ENCODE measurements at places on chromosomes 5 and 9.

DNA sequence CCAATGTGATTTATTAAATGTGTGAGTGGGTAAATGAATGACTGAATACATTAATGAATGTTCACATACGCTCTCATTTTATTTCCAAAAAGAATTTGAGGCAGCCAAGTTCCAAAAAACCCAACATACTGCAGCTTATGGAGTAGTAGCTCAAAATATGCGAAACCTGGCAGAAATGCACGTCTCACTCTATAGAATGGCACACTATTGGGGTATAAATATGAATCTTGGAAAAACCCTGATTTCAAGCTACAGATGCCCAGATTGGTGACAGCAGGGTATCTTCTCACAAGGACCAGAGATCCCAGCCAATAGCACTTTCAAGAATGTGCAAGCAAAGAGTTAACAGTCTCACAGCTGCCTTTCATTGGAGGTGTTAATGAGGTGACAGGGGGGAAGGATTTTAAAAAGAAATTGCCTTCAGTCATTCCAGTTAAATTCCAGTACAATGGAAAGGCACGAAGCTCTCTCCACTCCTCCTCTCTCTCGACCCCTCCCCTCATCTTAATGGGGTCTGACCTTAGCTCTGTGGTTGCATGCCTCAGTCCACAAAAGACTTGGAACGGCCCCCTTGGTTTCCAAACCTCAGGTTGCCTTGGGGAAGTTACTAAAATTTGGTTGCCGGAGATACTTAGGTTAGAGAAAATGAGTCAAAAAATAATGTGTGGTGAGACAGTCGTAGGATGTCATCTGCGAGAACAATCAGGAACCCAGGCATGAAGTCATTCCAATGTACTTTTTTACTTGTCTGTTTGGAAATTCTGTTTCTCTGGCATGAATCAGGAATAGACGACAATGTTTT lies 307.4 kb downstream of the NFIB start:
- no peak for DNase-seq

DNA sequence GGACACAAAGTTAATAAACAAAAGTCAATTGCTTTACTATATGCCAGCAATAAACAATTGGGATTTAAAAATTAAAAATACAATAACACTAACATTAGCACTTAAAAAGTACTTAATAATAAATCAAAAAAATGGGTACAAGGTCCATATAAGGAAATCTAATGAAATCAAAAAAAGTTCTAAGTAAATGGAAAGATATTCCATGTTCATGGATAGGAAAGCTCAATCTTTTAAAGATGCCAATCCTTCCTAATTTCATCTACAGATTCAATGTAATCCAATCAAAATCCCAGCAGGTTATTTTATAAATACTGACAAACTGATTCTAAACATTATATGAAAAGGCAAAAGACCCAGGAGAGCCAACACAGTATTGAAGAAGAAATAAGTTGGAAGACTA lies 41.9 kb downstream of the BTNL9 start:
- no peak for DNase-seq

GRCh38 chr5:54083851-54084250 lies 226.5 kb downstream of the ARL15 start:
- DNase-seq, result no peak

GRCh38 chr9:128362774-128363173 lies 8.4 kb upstream of the URM1 start:
- no peak for DNase-seq

DNA sequence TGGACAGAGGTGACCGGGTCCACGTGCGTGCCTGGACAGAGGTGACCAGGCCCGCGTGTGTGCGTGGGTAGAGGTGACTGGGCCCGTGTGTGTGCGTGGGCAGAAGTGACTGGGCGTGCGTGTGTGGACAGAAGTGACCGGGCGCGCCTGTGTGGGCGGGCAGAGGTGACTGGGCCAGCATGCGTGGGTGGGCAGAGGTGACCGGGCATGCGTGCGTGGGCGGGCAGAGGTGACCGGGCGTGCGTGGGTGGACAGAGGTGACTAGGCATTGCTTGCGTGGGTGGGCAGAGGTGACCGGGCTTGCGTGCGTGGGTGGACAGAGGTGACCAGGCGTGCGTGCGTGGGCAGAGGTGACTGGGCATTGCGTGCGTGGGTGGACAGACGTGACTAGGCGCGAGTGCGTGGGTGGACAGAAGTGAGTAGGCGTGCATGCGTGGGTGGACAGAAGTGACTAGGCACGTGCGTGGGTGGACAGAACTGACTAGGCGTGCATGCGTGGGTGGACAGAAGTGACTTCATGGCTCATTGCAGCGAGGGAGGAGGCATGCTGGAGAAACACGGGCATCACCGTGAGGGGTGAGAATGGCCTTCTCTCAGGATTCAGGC lies 254.1 kb upstream of the IRX4 start:
- DNase-seq, result no peak

- no peak for DNase-seq
These were observed 131.1 kb upstream of the ACTBL2 start for GRCh38 chr5:57613741-57614140.

- no peak for DNase-seq
These were observed 1.0 kb upstream of the IL12B start for GRCh38 chr5:159331093-159331973.

GRCh38 chr5:79878721-79879336 lies 112.2 kb downstream of the MTX3 start:
- no peak for DNase-seq

- DNase-seq, result no peak
These were observed 813 bp upstream of the AGTPBP1 start for GRCh38 chr9:85742597-85742936.

GRCh38 chr9:123080444-123080843 lies 47.0 kb downstream of the GPR21 start:
- DNase-seq, result no peak
